ENCODE measurements at places on chromosomes 11 and 22.

- no peak for DNase-seq
These were observed 1133.4 kb upstream of the CCDC90B start for GRCh38 chr11:84419616-84420015.

DNA sequence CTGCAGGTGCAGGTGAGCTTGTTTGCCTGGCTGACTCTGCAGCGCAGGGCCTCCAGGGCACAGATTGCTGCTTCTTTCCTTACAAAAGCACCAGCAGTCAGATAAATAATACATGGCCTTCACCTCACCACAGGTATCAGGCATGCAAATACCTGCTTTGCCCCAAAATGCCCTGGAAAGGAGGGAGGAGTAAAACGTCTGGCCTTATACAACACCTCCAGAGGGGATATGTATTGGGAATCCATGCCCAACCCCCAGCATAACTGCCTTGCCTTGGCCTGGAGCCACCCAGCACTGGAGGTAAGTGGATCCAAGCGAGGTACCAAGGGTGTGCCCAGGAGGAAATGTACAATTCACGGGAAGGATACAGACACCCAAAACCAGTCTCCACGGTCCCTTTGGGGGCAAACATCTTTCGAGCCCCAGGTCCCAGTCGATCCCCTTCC lies 860 bp downstream of the TMEM184B start:
- DNase-seq = peak; percentile 30

DNA sequence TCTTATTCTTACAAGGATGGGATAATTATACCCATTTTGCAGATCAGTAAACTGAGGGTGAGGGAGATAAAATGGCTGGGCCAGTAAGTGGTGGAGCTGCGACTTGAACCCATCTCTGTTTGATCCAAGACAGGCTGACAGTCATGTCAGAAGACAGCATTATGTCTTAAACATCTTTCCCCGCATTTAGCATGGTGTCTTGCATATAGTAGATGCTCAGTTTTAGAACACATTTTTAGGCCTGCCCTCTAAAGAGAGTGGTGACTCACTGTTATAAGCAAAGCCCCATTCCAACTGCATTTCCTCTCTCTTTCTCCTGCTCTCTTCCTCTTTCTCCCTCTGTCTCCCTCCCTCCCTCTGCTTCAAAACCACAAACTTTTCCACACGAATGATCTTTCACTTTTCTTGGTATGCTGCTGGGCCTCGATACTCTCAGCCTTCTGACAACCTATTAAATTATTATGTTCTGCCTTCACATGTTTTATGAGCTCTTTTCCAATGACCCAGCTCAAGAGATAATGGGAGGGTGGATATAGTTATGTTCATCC lies 25.2 kb downstream of the CWC15 start:
- DNase-seq = no peak

GRCh38 chr11:56990702-56991101 lies 2.0 kb downstream of the OR5AK2 start:
- no peak for DNase-seq

DNA sequence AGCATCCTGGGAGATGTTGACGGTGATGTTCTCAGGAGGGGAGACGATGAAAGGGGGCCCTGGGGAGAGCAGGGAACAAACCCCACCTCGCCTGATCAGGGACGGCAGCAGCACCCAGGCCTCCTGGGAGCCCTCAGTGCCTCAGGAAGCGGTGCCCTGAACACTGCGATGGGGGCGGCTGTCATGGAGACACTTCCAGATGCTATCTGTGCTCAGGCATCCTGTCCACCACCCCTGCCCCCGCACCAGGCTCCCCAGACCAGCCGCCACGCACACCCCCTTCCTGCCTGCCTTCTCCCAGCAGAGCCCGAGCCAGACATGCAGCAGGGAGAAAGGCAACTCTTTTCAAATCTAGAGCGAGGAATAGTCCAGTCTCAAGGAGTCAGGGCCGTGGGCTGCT lies 20.6 kb downstream of the IGSF9B start:
- no peak for DNase-seq

GRCh38 chr11:112178936-112179335 lies 3.6 kb downstream of the BCO2 start:
- no peak for DNase-seq

GRCh38 chr11:119924017-119924416 lies 195.0 kb upstream of the NECTIN1 start:
- DNase-seq = no peak

- DNase-seq = no peak
These were observed 10.2 kb upstream of the APOL6 start for GRCh38 chr22:35638001-35638400.

- DNase-seq = no peak
These were observed 7.0 kb upstream of the GLYATL1B start for GRCh38 chr11:59079086-59079485.

GRCh38 chr11:70312401-70313357 lies 42.2 kb downstream of the PPFIA1 start:
- no peak for DNase-seq

DNA sequence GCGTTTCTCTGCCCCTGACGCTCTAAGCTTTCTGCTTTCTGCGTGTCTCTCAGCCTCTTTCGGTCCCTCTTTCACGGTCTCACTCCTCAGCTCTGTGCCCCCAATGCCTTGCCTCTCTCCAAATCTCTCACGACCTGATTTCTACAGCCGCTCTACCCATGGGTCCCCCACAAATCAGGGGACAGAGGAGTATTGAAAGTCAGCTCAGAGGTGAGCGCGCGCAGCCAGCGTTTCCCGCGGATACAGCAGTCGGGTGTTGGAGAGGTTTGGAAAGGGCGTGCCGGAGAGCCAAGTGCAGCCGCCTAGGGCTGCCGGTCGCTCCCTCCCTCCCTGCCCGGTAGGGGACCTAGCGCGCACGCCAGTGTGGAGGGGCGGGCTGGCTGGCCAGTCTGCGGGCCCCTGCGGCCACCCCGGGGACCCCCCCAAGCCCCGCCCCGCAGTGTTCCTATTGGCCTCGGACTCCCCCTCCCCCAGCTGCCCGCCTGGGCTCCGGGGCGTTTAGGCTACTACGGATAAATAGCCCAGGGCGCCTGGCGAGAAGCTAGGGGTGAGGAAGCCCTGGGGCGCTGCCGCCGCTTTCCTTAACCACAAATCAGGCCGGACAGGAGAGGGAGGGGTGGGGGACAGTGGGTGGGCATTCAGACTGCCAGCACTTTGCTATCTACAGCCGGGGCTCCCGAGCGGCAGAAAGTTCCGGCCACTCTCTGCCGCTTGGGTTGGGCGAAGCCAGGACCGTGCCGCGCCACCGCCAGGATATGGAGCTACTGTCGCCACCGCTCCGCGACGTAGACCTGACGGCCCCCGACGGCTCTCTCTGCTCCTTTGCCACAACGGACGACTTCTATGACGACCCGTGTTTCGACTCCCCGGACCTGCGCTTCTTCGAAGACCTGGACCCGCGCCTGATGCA lies at the start of gene MYOD1:
Gene MYOD1 (plus strand): TSS at position 544 of the 910 bp plus-strand sequence. CDS start 212 bp downstream, at position 756.
- DNase-seq = peak; percentile 33

GRCh38 chr11:73759610-73760134 lies 1.2 kb downstream of the RAB6A start:
- DNase-seq = no peak

DNA sequence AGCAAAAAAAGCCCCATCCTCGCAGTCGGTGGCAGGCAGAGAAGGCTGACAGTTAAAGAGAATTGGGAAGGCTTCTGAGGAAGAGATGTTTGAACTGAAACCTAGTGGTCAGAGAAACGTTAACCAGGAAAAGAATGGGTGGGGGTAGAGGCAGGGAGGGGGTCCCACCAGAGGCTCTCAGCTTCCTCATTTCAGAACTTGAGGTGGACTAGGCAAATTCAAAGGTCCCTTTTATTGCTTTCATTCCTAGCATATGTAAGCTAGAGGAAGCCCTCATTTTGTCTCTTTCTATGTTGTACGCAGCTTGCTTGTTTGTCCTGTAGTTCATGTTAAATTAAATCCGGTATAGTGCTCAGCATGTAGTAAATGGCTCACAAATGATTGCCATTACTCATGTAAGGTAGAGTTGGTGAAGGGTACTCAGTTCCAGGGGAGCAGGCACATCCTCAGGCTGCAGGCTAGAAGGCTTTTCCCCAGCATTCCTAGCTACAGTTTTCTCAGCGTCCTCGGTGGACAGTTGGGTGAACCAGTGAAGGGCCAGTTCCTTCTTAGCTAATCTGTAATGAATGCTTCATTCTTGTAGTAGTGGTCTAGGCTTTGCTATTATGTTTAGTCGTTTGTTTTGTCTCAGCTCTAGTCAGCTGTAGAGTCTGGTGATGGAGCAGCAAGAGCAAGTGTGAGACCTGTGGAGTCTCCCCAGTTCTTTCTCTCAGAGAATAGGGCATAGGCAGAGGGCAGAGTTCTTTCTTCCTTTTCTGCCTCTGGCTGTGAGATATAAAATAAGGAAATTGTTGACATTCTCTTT lies 58.6 kb downstream of the UVRAG start:
- DNase-seq = no peak

- DNase-seq = no peak
These were observed 37.6 kb upstream of the DKK3 start for GRCh38 chr11:12045914-12046635.

GRCh38 chr11:65900899-65901180 lies 652 bp upstream of the FOSL1 start:
- DNase-seq = no peak

GRCh38 chr22:24514241-24515026 lies 19.3 kb downstream of the UPB1 start:
- DNase-seq = no peak

GRCh38 chr11:130515829-130516553 lies 67.5 kb downstream of the ADAMTS15 start:
- no peak for DNase-seq

DNA sequence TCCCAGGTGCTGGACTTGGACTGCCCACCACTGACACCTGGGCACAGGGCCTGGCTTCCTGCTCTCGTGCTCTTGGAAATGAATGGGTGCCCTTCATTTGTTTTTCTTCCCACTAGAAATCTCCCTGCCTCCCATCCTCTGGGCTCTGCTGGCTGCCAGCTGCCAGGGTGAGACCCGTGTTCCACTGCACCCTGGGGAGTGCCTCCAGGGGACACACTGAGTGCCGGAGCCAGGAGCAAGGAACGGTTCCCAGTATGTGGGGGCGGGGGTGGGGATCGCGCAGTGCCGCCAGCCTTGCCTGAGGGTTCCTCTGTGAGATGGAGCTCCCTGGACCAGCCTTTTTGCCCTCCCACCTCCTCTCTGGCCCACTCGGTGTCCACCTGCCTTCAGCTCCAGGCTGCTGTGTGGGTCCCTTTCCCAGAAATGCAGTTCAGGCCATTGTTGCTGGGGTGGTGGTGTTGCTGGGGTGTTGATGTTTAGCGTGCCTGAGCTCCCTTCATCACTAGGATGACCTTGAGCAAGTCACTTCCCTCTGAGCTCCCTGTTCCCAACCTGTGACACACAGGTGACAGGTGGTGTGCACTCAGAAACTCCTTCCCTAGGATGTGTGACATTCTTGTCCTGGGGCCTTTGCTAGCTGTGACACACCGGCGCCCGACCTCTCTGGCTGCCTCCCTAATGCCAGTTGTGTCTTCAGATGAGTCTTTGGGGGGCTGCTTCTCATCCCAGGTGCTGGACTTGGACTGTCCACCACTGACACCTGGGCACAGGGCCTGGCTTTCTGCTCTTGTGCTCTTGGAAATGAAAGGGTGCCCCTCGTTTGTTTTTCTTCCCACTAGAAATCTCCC lies 72.1 kb downstream of the MED15 start:
- DNase-seq = no peak

GRCh38 chr11:57588046-57588710 lies 9.3 kb upstream of the SERPING1 start:
- no peak for DNase-seq

Measured in NCI-H748 treated with DMSO at 0.1 percent for 48 hours (cell line).